ENCODE measurements at places on chromosomes 11 and 22.

- DNase-seq = no peak
Measured at GRCh38 chr11:134469627-134470026, 57.6 kb upstream of the B3GAT1 start.

DNA sequence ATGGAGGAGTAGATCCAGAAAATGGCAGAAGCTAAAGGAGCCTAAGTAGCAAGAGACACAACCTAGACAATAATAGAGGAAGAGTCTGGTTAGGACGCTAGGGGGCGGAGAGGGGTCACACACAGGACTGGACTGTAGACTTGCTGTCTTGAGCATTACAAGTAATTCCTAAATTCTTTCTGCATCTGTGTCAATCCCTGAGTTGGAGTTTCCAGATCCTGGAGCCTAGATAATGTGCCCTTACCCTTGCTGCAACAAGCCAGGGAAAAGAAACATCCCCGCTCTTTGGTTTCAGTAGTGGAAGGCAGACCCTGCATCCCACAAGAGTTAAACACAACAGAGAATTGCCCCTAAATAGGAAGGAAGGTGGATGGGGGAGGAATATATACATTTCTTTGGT lies 14.9 kb upstream of the CCDC73 start:
- DNase-seq = no peak

- DNase-seq = no peak
Measured at GRCh38 chr11:65119670-65119995, 2.1 kb upstream of the ZNHIT2 start.

DNA sequence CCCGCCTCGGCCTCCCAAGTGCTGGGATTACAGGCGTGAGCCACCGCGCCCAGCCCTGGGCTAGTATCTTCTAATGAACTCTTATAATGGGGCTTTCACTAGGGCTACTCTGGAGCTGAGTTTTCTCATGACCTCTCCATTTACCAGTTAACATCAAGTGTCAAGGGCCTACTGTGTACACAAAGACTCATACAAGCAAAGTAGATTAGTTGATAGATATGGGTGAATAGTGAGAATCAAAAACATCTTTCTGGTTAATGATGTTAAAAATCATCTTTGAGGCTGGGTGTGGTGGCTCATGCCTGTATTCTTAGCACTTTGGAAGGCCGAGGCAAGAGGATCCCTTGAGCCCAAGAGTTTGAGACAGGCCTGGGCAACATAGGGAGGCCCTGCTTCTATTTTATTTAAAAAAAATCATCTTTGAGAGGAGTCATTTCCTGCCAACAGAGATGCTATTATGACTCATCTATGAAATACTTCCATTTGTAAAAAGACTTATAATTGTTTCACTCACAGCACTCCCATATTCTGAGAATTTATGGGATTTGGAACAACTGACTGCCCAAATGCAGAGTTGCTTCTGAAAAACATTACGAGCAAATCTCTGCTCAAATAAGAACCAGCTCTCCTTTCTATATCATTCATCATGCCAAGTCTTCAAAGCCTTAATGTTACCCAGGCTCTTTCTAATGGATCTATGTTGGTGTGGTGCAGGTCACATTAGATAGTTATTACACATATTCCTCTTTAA lies 57.0 kb downstream of the GDPD4 start:
- no peak for DNase-seq

DNA sequence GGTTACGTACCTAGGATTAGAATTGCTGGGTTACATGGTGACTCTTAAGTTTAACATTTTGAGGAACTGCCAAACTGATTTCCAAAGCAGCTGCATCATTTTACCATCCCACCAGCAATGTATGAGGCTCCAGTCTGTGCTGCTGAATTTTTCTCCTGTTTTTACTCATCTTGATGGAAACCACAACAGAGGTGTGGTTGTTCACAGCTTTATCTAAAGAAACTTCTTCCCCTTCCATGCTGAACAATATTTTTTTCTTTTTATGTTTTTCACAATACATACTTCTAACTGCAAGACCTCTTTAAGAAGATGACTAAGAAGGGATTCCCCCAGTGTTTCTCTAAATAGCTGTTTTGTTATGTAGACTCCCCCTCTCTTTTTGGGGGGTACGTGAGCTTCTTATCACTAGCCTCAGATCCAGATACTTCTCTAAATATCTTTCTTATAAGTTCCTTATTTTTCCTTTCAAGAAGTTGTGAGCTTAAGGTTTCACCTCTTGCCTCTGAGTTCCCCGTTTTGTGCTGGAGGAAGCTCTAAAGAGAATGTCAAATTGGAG lies 24.0 kb downstream of the TCP11L1 start:
- DNase-seq = no peak
